Spleen (tissue), 13 donors: ENCODE measurements at places on chromosomes 12 and 14. TPM values are rescaled to one million over a fixed set of nuclear protein-coding genes. Genes with fewer than 3 reads are reported as not detected.
A peak's percentile ranks its signal among the peaks of the same experiment; 100 is the strongest.

DNA sequence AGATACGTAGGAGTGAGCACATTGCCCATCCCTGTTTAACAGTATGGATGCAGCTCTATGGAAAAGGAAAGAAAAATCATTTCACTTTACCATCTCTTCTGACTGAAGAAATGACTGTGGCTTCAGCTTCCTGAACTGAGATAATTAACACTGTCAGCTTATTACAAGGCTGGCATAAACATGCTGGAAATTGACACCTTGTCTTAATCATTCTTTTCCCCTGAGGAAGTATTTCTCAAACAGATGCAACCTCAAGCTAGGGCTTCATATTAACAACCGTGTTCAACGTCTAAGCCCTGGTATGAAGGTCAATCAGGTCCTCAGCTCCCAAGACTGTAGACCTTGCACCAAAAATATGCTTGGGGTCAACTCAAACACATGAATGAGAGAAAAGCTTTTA lies 25.0 kb downstream of the RERG start:
- no peaks in the 10 kb centered on the region for H3K27me3 ChIP-seq
- H3K4me1 ChIP-seq = peaks cover 7% of the 10 kb centered on the region
- no peaks in the 10 kb centered on the region for H3K36me3 ChIP-seq
- H3K4me3 ChIP-seq = no peak overlapping the region

DNA sequence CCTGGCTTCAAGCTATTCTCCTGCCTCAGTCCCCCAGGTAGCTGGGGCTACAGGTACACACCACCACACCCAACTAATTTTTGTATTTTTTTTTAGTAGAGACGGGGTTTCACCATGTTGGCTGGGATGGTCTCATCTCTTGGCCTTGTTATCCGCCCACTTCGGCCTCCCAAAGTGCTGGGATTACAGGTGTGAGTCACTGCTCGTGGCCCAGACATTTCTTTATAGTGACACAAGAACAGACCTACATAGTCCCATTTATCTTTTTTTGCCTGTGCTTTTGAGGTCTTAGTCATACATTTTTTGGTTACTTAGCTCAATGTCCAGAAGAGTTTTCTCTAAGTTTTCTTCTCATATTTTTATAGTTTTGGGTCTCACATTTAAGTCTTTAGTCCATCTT lies 247.4 kb downstream of the SYT10 start:
- H3K36me3 ChIP-seq = no peaks in the 10 kb centered on the region
- no peak overlapping the region for H3K4me3 ChIP-seq
- no peak overlapping the region for H3K27ac ChIP-seq
- no peak for DNase-seq

The GLIPR1 gene
- total RNA-seq = 64.8 TPM

GRCh38 chr12:25553098-25553497 lies at the start of gene LMNTD1:
Gene LMNTD1, minus strand, starts transcription at chr12:25553283. Its CDS starts 324 bp downstream, at chr12:25552959.
- H3K4me1 ChIP-seq = no peaks in the 10 kb centered on the region
- no peaks in the 10 kb centered on the region for H3K27me3 ChIP-seq
- no peak for DNase-seq

The PIK3C2G gene
- total RNA-seq = not detected

- no peaks in the 10 kb centered on the region for H3K36me3 ChIP-seq
- H3K4me1 ChIP-seq = peaks cover 9% of the 10 kb centered on the region
- H3K27ac ChIP-seq = no peak within 1 kb of the TSS
- DNase-seq = no peak
- H3K27me3 ChIP-seq = peaks cover 51% of the 10 kb centered on the region
Measured at GRCh38 chr14:92922883-92923743, at the start of gene CHGA. Gene CHGA, plus strand, starts transcription at chr14:92923150. Its CDS starts 210 bp downstream, at chr14:92923360.

GRCh38 chr12:47212701-47213039 lies 132.9 kb upstream of the AMIGO2 start:
- peak overlapping the region; percentile 2 for H3K4me3 ChIP-seq
- peaks cover 89% of the 10 kb centered on the region for H3K4me1 ChIP-seq
- no peak for DNase-seq
- H3K27ac ChIP-seq = peak overlapping the region; percentile 7
- no peaks in the 10 kb centered on the region for H3K27me3 ChIP-seq
- no peaks in the 10 kb centered on the region for H3K36me3 ChIP-seq

The GUCY2C gene
- not detected for total RNA-seq

- H3K36me3 ChIP-seq = peaks cover 84% of the 10 kb centered on the region
- H3K4me3 ChIP-seq = no peak overlapping the region
- H3K27me3 ChIP-seq = no peaks in the 10 kb centered on the region
Measured at GRCh38 chr14:50191499-50191898, 39.9 kb downstream of the SOS2 start.

DNA sequence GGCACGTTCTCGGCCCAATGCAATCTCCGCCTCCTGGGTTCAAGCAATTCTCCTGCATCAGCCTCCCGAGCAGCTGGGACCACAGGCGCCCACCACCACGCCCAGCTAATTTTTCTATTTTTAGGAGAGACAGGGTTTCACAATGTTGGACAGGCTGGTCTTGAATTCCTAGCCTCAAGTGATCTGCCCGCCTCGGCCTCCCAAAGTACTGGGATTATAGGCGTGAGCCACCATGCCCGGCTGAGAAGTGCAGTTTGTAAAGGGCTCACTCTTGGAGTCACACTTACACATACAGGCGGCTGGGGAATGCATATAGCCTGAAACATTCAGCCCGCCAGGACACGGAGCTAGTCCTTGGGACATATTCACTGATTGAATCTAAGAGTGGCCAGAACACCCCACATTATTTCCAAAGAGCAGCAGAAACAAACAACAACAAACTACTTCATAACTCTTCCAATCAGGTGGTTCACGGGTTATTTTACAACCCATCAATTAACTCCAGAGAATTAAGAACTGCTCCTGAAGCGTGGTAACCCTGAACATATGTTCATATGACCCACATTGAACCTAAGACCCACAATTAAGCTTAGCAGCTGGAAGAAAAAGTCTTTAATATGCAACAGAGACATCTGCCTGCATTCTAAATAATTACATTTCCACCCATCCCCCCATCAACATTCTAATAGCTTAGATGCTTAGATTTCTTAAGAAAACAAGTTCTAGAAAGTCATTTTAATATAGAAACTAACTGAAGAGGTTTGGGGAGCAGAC lies 49.2 kb downstream of the SSH1 start:
- H3K27me3 ChIP-seq = no peaks in the 10 kb centered on the region
- H3K27ac ChIP-seq = no peak overlapping the region
- peaks cover 78% of the 10 kb centered on the region for H3K36me3 ChIP-seq
- peaks cover 37% of the 10 kb centered on the region for H3K4me1 ChIP-seq
- peak; percentile 37 for DNase-seq
- no peak overlapping the region for H3K4me3 ChIP-seq

The SPIC gene
- total RNA-seq = 135 TPM

GRCh38 chr12:52050116-52050757 lies 1.0 kb upstream of the NR4A1 start:
- peak overlapping the region; percentile 94 for H3K27ac ChIP-seq
- peaks cover 76% of the 10 kb centered on the region for H3K4me1 ChIP-seq
- H3K36me3 ChIP-seq = peaks cover 12% of the 10 kb centered on the region
- peaks cover 7% of the 10 kb centered on the region for H3K27me3 ChIP-seq
- H3K4me3 ChIP-seq = peak overlapping the region; percentile 67

DNA sequence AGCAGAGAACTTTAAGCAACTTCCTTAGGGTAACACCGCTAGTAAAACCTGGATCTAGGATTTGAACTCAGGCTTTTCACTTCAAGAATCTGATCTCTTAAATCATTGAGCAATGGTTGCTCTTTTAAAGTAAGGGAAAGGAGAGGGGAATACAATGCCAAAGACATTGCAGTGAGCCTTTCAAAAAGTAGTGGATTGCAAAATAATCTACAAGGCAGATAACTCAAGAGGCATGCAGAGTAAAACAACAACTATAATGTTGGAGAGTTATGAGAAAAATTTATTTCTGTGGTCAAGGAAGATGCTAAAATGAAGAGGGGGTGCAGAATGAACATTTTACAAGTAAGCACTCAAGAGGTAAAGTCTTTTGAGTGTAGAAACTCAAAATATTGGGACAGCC lies 432.6 kb downstream of the C12orf50 start:
- H3K27me3 ChIP-seq = no peaks in the 10 kb centered on the region
- no peak for DNase-seq
- H3K36me3 ChIP-seq = no peaks in the 10 kb centered on the region
- no peak overlapping the region for H3K4me3 ChIP-seq

DNA sequence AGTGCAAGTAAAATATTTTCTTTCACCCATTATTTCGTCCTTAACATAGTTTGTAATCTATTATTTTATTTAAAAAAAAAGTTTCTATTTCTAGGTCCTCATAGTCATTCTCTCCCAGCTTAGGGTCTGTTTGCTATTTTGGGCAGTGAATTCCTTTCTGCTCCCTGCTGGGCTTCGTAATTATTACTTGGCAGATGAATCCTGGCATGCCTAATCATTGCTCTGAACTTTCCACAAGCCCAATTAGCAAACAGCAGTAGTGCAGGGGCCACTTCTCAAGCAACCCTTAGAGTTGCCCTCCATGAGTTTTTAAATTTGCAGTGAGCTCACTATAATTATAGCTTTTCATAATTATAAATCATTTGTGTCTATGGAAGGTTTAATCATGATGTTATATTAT lies 1378.3 kb upstream of the SEL1L start:
- no peak overlapping the region for H3K4me3 ChIP-seq
- no peaks in the 10 kb centered on the region for H3K36me3 ChIP-seq

The CBLN3 gene
- total RNA-seq = 5.2 TPM

DNA sequence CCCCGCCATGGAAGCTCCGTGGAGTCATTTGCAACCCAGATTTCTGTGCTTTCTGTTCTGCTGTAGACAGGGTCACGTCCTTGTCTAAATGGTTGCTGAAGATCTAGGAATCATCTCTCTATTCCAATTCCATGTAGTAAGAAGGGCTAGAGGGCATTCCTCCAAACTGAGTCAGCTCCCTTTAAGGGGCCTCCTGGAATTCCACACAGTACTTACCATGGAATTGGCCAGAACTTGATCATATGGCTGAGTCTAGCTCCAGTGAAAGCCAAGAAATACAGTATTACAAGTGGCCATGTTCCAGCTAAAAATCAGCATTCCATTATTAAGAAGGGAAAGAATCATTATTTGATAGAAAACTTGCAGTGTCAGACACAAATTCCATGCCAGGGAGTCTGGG lies 171.9 kb downstream of the PRKCH start:
- H3K36me3 ChIP-seq = no peaks in the 10 kb centered on the region
- no peak overlapping the region for H3K27ac ChIP-seq
- no peaks in the 10 kb centered on the region for H3K27me3 ChIP-seq
- H3K4me1 ChIP-seq = peaks cover 15% of the 10 kb centered on the region
- no peak for DNase-seq

The IL22 gene
- total RNA-seq = not detected

The GTF2A1 gene
- total RNA-seq = 27.1 TPM

DNA sequence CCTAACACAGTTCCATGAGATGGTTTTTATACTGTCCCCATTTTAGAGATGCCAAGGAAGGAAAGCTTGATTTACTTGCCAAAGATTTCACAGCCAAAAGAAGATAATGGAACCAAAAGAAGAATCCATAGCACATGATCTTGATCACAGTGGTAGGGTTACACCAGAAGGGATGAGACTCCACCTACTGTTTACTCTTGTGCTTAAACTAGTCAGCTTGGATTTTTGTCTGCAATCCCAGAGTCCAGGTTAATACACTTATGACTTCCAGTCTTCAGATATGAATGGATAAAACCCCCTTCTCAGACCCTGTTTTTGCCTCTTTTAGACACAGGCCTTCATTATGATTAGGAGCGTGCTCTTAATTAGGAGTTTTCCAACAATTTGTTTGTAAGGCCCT lies 454.2 kb downstream of the AEBP2 start:
- DNase-seq = no peak
- H3K4me3 ChIP-seq = no peak overlapping the region
- no peak overlapping the region for H3K27ac ChIP-seq
- no peaks in the 10 kb centered on the region for H3K36me3 ChIP-seq

DNA sequence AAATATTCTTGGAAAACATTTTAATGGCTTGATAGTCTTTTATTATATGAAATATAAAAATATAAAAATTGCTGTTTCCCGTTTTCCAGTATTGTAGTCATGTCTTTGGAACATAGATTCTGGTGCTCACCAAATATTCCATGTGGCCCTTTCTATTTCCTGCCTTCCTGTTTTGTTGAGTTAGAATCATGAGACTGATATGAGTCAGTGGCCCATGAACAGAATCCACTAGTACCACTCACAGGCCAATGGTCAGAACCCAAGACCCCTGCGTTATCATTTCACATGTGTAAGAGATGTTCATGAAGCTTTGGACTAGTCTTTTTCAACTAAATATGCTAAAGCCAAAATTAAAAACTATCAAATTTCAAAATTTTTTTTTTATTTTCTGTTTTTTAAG lies 56.9 kb downstream of the BICD1 start:
- no peaks in the 10 kb centered on the region for H3K27me3 ChIP-seq
- no peaks in the 10 kb centered on the region for H3K4me1 ChIP-seq
- H3K27ac ChIP-seq = no peak overlapping the region
- H3K4me3 ChIP-seq = no peak overlapping the region

DNA sequence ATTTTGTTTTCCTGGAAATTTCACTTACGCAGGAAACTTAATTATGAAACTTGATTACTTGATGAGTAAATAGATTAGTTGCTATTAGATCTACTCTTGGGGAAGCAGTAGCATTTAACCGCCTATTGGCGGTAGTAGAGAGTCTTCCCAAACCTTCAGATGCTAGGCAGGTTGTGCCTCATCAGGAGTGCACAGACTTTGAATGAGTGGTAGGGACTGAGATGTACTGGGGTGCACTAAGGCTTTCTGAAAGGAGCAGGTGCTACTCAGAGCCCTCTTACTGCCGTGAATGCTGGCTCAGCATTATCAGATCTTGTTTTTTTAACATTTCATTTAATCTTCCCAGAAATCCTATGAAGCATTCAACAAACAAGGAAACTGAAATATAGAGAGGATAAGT lies 7.7 kb downstream of the GATC start:
- no peak overlapping the region for H3K27ac ChIP-seq
- no peak for DNase-seq
- no peaks in the 10 kb centered on the region for H3K27me3 ChIP-seq
- peaks cover 58% of the 10 kb centered on the region for H3K36me3 ChIP-seq

DNA sequence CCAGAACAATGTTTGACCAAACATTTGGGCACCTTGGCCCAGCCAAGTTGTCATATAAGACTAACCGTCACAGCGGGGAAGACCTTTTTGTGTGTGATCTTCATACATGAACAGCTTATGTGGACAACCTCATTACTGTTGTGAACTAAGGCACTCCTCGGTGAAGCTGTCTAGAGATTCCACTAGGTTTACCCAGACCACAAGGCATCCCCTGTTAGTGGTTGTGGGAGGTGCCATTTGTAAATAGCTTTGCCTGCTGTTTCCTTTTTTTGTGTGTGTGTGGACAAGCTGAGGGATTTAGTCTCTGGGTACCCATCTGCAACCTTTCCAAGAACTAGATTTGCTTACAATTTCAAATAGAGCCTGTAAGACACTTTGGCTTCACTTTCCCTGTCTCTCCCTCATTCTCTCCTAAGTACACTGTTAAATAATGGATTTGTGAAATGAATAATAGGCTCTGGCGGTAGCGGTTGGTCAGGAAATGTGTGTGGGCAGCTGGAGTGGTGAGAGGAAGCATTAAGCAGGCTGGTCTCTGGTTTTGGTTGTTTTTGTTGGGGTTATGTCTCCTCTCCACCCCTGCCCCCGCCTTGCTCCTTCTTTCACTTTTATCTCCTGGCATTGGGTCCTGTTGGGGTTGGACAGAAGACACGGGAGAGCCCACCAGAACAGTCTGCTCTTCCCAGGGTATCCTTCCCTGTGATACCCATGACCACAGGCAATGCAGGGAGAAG lies 727.6 kb downstream of the VRK1 start:
- no peaks in the 10 kb centered on the region for H3K4me1 ChIP-seq
- DNase-seq = no peak
- no peaks in the 10 kb centered on the region for H3K36me3 ChIP-seq
- H3K27ac ChIP-seq = no peak overlapping the region

The FGD4 gene
- 44.4 TPM for total RNA-seq

The PDZRN4 gene
- total RNA-seq = 0.26 TPM
